ENCODE measurements at places on chromosomes 3 and 15.

- DNase-seq: no peak
Measured at GRCh38 chr3:37922721-37923568, 61.3 kb downstream of the CTDSPL start.

DNA sequence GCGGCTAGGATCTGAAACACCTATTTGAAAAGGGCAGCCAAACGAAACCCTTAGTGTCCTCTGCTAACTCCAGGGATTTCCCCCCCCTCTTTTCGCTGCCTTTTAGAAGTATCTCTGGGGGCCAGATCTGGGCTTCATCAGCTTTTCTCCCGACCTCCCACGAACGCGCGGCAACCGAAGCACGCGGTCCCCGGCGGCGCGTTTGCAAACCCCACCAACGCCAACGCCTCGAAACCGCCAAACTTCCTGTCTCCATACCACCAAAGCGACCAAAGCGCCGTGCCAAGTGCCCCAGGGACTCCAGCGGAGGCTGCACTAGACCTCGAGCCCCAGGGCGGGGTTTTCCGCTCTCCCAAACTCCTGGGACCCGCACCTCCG is 155.8 kb upstream of the FRMD4B start:
- DNase-seq: no peak

DNA sequence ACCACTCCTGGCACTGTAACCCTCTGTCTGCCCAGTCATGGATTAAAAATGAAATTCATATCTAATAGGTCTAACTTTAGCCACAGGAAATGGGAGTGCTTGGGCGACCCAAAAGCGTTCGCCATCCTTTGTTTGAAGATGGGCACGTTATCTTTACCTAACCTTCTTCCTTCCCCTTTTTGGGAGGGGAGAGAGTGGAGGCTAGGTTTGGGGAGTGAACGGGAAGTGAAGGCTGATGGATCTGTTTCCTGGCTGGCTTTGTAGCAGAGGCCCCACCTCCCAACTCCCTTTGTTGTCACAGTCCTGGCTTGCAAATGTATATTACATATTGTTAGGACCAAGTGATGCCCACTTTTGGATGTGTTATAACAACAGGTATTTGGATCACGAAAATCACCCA is 98.1 kb upstream of the ARHGEF3 start:
- no peak for DNase-seq

GRCh38 chr15:29638781-29639180 is 183.5 kb downstream of the TJP1 start:
- DNase-seq: no peak

- no peak for DNase-seq
Measured at GRCh38 chr3:114212646-114213045, 24.7 kb downstream of the ZNF80 start.
